PC-9 (cell line): ENCODE measurements at places on chromosomes 11 and 22. TPM values are rescaled to one million over a fixed set of nuclear protein-coding genes. Genes with fewer than 3 reads are reported as not detected.
A peak's percentile ranks its signal among the peaks of the same experiment; 100 is the strongest.

Gene CFAP300
- 1.9 and 2.2 TPM in 2 replicates for total RNA-seq

GRCh38 chr11:44865866-44866272 is 84.8 kb downstream of the TP53I11 start:
- no peak for DNase-seq
- H3K4me1 ChIP-seq = peaks cover 16% of the 10 kb centered on the region
- H3K27ac ChIP-seq = no peak overlapping the region

DNA sequence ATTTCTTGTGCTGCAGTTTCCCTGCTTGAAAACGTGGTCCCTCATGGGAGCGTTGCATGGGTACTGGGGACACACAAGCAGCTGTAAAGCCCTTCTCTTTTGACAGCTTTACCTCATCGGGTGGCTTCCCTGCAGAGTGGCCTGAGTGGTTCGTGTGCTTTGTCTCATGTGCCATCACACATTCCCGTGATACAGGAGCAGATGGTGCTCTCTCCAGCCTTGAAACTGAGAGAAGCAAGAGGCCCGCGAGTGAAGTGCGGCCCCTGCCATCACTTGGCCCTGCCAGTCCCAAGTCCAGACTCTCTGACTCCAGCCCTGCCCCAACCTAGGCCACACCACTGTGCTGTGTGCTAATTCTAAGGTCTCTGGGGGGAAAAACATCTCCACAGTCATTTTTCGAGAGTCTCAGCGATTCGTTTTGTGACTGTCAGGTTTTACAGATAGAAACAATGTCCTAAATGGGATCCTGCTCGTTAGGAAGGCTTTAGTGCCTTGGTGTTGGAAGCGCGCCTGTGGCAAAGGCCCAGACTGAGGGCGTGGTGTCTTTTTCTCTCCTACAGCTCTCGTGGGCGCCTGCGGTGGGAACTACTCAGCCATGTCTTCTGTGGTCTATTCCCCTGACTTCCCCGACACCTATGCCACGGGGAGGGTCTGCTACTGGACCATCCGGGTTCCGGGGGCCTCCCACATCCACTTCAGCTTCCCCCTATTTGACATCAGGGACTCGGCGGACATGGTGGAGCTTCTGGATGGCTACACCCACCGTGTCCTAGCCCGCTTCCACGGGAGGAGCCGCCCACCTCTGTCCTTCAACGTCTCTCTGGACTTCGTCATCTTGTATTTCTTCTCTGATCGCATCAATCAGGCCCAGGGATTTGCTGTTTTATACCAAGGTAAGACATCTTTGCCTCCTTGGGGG is 64.2 kb downstream of the KREMEN1 start:
- H3K27ac ChIP-seq = no peak overlapping the region
- no peak overlapping the region for H3K4me3 ChIP-seq
- no peaks in the 10 kb centered on the region for H3K36me3 ChIP-seq
- H3K27me3 ChIP-seq = no peaks in the 10 kb centered on the region
- no peaks in the 10 kb centered on the region for H3K4me1 ChIP-seq

GRCh38 chr11:133660202-133660568 is 127.9 kb upstream of the OPCML start:
- no peaks in the 10 kb centered on the region for H3K4me1 ChIP-seq
- H3K27me3 ChIP-seq = peaks cover 13% of the 10 kb centered on the region
- DNase-seq = no peak
- no peaks in the 10 kb centered on the region for H3K36me3 ChIP-seq
- no peak overlapping the region for H3K4me3 ChIP-seq

DNA sequence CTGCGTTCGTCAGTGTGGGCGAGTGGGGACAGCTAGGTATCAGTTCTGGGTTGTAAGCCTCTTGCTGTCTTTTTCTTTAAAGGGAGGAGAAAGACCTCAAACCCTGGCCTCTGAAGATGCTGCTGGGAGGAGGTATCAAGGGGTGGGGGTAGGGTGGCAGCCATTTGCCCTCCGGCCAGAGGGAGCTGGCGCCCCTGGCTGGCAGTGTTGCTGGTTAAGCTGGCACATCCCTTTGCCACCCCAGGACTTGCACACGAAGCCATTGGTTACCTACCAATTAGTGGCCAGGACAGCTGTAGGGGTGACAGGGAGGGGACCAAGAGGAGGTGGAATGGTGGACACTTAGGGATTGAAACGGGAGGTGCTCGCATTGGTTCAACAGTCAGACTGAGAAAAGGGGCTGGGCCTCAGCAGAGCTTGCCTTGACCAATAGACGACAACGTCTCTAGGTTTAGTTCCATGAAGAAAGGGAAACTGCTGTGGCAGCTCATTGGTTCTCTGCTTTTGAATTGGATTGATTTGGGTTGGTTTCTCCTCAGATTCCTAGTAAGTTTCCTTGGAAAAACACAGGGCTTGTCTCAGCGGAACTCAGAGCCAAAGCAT is 77.9 kb downstream of the ST3GAL4 start:
- 0 out of 2 replicates have a peak, but pooled peaks cover 5% of the 10 kb centered on the region for H3K36me3 ChIP-seq
- no peak for DNase-seq

DNA sequence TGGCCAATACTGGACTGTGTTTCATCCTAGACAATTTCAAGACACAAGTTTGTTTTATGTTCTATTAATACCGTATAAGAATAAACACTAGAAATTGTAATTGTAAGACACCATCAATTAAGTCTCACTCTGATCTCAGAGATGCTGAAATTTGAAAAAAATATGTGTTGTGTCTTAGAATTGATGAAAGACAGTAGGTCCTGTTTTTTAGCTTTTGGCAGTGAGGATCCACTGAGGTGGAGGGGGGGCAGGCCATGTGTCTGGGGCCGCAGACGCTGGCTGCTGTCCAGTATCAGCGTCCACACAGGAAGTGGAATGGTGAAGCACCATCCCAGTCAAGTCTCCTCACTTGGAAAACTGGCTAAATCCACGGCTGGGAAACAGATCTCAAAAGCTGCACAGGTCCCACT is 22.5 kb upstream of the ALG8 start:
- no peak overlapping the region for H3K4me3 ChIP-seq
- no peak overlapping the region for H3K27ac ChIP-seq
- DNase-seq = no peak
- no peaks in the 10 kb centered on the region for H3K36me3 ChIP-seq

DNA sequence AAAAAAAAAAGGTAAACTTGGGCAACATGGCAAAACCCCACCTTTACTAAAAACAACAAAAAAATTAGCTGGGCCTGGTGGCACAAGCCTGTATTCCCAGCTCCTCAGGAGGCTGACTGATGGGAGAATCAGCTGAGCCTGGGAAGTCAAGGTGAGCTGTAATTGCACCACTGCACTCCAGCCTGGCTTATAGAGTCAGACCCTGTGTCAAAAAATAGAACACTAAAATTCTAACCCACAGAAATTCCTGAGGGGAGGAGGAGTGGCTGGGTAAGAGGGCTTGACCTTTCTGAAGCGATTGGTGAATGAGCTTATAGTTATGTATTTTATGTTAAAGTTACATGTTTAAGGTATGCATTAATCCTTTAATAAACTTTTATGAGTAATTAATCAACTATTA is 53.3 kb downstream of the FAT3 start:
- no peak overlapping the region for H3K27ac ChIP-seq
- H3K4me1 ChIP-seq = peaks cover 15% of the 10 kb centered on the region; the same call in 1 of the 2 replicates
- no peak overlapping the region for H3K4me3 ChIP-seq
- no peaks in the 10 kb centered on the region for H3K36me3 ChIP-seq
- DNase-seq = peak; percentile 69

- peaks cover 2% of the 10 kb centered on the region for H3K4me1 ChIP-seq
- H3K27me3 ChIP-seq = no peaks in the 10 kb centered on the region
- no peak overlapping the region for H3K27ac ChIP-seq
- no peak overlapping the region for H3K4me3 ChIP-seq
Observed at GRCh38 chr11:66809592-66809991, 33.6 kb upstream of the RCE1 start.

GRCh38 chr22:37749226-37749625 is 52.4 kb downstream of the TRIOBP start:
- H3K27ac ChIP-seq = no peak overlapping the region
- no peaks in the 10 kb centered on the region for H3K27me3 ChIP-seq
- peaks cover 80% of the 10 kb centered on the region for H3K4me1 ChIP-seq
- no peak overlapping the region for H3K4me3 ChIP-seq
- DNase-seq = no peak

GRCh38 chr22:17057959-17058814 is 26.6 kb upstream of the IL17RA start:
- peak; percentile 35 for DNase-seq
- H3K4me1 ChIP-seq = no peaks in the 10 kb centered on the region
- H3K4me3 ChIP-seq = no peak overlapping the region
- H3K27me3 ChIP-seq = peaks cover 37% of the 10 kb centered on the region

DNA sequence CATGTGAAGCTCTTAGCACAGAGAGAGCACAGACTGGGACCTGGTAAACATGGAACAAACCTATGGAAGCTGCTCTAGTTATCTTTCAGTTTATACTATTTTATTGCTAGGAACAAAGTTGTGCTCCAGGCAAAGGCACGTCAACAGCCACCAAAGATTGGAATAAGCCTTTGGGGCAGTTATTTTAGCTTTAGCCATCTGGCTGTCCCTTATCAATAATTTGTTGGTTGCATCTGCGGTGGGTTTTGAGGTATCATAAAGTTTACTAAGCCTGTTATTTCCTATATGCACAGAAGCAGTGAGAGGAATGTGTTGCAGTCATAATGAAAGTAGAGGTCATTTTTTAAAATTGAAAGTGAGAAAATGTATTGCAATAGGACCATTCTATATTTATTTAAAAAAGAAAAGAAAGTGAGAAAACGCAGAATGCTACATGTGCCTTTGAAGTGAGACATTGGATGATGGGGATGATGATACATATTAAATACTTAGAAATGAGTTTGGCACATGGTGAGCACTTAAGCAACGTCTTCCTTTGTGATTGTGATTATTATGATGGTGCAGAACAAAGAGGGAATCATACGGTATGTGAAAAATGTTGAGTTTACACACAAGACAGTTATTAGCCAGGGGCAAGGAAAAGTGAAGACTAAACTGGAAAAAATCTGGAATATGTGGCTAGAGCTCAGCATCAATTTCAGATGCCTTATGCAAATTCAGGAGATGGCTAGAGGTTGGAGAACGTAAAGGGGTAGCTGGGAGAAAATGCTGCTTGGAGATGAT is 58.3 kb downstream of the PRR5L start:
- H3K4me1 ChIP-seq = peaks cover 4% of the 10 kb centered on the region; the same call in 1 of the 2 replicates
- no peaks in the 10 kb centered on the region for H3K27me3 ChIP-seq
- H3K27ac ChIP-seq = no peak overlapping the region
- no peak overlapping the region for H3K4me3 ChIP-seq
